Activated naive CD8-positive, alpha-beta T cell treated with anti-CD3 and anti-CD28 coated beads, Interleukin-2, amount 50 U/mL, for 24 hours (primary cell): ENCODE measurements at places on chromosomes 5 and 9.

DNA sequence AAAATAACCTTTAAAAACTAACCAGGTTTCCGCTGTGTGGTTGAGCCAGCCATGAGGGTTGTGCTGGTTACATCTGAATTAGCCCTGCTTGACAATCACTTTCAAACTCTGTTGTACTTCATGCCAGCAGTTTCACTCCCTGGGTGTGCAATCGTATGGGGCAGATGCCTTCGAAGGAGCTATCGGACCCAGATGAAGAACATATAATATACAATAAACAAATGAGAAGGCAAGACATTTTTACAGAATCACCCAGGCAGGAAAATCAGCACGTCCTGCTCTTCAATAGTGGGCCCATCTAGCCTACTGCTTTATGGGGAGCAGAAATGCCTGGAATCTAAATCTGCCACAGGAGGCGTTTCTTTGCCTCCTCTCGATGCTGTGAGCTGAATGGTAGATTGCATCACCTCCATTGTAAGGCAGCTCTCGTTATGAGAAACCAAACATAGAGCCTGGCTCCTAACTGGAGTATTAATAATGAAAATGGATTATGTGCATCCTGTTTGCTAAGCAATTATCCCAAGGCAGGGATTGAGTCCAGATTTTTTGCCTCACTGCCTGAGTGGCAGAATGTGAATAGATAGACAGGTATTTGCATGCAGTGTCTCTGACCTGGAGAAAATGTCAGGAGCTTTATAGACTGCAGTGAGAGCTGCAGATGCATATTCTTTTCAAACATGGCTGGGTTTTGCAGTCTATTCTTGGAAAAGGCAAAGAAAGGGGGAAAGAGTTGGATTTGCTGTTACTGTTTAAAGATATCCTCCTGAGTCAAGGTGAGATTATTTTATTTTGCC lies 143.3 kb upstream of the SMARCA2 start:
- no peak for DNase-seq

GRCh38 chr9:119951591-119951990 lies 582.4 kb upstream of the BRINP1 start:
- no peak for DNase-seq

GRCh38 chr5:42759456-42759855 lies 2.8 kb downstream of the CCDC152 start:
- no peak for DNase-seq

- no peak for DNase-seq
Observed at GRCh38 chr9:105342147-105342505, 97.7 kb downstream of the SLC44A1 start.

GRCh38 chr9:134396825-134397224 lies 70.6 kb downstream of the RXRA start:
- peak; percentile 66 for DNase-seq

- DNase-seq: no peak
Observed at GRCh38 chr9:134655586-134656333, 14.2 kb downstream of the COL5A1 start.

- no peak for DNase-seq
Observed at GRCh38 chr5:167968837-167969236, 322.6 kb upstream of the WWC1 start.

- DNase-seq: no peak
Observed at GRCh38 chr5:172687940-172688339, 46.9 kb downstream of the NEURL1B start.

DNA sequence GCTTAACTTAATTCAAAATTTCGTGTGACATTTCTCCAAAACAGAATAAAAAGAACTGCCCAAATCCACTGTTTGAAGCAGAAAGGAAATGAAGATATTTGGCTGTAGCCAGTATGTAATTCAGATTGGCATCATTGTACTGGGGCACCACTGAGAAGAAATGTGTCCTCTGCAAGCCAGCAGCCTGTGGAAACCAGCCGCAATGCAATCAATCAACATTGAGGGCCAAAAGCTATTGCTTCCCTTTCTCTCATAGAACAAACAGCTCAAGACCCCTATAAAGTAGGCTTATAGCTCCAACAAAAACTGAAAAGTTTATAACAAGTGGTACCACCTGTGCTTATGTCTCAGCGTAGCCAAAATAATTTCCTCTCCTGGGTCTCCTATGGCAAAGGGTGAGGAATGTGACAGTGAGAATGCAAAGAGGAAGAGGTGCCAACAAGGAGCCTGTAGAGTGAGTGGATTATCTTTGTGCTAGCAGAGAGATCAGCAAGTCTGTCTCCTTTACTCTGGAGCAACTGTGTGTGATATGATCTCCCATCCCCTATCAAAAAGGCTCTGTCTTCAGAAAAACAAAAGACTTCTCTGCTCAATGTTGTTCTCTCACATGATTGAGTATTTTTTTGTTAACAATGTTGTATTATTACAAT lies 1072.3 kb upstream of the DMAC1 start:
- DNase-seq: no peak

GRCh38 chr5:16929347-16929746 lies 6.7 kb downstream of the MYO10 start:
- DNase-seq: no peak

DNA sequence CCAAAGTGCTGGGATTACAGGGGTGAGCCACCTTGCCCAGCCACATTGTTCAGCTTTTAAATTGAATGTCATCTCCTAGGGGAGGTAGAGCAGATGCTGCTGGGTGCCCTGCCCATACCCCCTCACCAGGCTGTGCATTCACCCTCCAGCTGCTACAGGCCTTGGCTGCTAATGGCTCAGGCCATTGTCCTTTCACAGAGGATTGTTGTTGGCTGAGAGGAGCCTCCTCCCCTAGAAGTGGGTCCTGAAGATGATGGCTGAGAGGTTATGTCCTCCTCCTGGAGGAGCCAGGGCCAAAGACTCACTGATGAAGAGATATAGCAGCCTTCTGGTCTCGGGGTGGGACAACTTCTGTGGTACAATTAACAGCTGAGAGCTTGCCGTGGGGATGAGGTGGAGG lies 74.6 kb downstream of the PHAX start:
- no peak for DNase-seq

DNA sequence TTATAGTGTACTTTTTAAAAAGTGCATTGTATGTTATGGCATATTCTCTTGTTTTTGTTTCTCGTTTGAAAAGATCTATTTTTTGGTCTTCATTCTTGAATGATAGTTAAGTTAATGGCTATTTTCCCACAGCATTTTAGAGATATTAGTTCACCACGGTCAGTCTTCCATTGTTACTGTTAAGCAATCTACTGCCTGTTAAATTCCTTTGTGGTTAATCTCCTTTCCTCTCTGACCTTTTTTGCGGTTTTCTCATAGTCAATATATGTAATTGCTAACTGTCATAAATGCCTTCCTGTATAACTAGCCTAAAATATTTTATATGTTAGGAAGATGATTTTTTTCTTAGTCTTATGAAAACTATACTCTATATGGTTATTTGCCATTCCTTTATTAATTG lies 250.8 kb upstream of the FBXL7 start:
- no peak for DNase-seq

GRCh38 chr5:126988021-126988569 lies 42.3 kb downstream of the MARCHF3 start:
- peak; percentile 20 for DNase-seq

GRCh38 chr5:35683466-35683865 lies 65.8 kb downstream of the SPEF2 start:
- DNase-seq: no peak

DNA sequence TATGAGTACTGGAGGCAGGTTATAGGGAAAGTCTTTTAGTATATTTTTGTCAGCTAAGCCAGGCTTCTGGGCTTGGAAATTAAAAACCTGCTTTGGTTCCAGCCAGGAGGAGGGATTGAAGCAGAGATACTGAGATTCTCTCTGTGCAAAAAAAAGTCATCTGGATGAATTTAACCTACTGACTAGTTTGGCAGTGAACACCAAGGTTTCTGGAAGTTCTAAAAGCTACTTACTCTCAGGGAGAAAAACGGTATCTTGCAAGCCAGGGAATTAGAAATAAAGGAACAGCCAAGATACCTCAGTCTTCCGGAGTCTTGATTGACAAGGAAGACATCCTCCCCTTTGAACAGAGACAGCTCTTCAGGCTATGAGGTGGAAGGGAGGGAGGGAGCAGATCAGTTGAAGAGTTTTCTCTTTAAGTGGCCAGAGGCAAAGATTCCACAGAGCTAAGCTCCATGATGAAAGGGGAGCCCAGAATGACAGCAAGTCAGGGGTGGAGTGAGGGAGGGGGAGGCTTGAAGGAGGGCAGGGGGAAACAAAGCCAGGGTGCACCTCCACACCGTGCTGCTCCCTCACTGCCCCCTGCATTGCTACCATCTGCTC lies 8.3 kb upstream of the ZBTB34 start:
- no peak for DNase-seq

DNA sequence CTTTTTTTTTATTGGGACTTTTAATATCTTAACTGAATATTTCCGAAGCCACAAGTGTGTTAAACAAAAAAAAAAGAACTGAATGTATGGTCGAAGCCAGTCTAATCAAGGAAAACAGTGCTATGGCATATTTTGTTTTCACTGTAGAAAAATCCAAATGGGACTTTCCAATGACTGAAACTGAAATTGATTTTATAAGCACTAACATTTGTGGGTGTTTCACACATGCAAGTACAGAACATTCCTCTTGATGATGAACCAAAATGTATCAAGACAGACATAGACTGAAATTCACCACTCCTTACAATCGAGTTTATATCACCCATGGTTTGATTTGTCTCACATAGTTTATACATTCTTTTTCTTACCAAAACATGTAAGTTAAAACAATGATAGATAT lies 1026.8 kb downstream of the CDH18 start:
- no peak for DNase-seq

DNA sequence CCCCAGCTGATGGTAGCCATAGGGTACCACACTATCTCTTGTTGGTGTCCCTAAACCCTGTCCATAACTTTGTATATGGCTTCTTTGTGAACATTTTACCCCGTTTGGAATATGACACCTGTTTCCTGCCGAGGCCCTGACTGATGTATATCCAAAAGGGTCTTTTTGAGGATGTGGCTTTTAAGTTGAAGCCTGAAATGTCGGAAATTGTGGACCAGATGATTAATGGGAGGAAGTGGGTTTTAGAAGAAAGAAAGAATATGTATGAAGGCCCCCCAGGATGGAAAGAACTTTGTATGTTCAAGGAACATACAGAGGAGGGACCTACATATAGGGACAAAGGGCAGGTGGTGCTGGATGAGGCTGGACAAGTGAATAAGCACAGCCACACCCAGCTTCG lies 16.7 kb upstream of the TNFSF8 start:
- DNase-seq: no peak

- DNase-seq: no peak
Observed at GRCh38 chr5:58294598-58295305, 165.1 kb downstream of the PLK2 start.

DNA sequence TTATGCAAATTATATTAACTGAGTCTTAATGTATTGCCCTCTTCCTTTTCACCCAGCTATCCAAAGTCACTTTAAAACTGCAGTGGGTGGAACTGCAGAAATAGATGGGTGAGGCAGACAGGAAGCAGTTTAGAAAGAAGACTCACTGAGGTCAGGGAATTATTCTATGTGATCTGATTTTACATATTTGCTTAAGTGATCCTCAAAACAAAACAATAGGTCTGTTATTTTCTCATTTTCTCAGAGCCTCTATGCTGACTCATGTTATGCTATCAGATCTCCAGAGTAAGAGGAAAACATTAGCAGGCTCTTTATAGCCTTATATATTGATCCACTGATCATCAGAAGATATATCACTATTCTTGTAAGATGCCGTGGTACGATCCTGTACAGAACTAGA lies 63.5 kb downstream of the MRPS27 start:
- DNase-seq: no peak

DNA sequence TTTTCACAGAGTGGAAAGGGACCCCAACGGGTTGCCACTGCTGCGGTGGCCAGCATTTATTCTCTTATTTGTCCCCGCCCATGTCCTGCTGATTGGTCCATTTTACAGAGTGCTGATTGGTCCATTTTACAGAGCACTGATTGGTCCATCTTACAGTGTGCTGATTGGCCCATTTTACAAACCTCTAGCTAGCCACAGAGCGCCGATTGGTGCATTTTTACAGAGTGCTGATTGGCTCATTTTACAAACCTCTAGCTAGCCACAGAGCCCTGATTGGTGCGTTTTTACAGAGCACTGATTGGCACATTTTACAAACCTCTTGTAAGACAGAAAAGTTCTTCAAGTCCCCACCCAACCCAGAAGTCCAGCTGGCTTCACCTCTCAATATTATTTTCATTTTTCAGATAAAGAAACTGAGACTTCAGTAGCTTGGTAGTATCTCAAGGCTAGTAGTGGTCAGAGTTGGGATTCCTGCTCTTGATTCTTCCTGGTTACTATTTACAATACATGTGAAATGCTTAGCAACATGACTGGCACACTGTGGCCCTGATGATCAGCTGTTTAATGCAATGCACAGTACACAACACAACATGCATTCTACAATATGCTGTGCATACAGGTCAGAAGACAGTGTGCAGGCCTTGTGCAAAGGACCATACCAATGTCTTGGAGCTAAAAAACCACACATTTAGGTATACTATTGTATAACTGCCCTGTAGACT lies 63.6 kb upstream of the BOD1 start:
- no peak for DNase-seq

DNA sequence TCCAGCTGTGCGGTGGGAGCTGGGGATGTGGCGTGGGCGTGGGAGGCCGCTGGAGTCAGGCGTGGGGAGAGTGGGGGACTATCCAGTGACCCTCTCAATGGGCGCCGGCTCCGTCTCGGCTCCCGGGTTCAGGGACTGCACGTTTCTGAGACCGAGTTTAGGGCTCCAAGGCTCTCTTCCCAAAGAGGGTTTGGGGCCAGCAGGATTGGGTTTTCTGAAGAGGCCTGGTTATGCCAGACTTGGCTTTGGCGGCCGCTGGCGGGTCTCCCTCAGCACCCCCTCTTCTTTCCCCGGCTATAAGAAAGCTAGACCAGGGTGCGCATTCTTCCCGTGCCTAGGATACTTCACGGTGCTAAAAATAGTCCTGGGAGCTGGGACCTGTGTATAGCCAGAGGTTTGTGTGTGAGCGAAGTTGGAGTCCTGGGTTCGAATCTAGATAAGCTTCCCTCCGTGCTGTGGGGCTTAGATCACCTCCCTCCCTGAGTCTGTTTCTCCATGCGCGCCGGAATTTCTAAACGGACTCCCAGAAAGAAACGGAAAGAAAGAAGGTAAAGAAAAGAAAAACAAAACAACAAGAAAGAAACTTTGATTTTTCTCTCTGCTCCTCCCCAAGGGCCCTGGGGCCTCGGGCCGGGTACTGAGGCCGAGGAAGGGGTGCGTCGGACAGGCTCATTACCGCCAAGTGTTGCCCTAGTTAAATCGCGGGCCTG lies 5.0 kb downstream of the HAND1 start:
- DNase-seq: no peak

GRCh38 chr9:81052846-81053245 lies 636.5 kb downstream of the TLE1 start:
- DNase-seq: no peak

- DNase-seq: no peak
Observed at GRCh38 chr9:99166149-99166548, 55.6 kb downstream of the ALG2 start.

- DNase-seq: no peak
Observed at GRCh38 chr9:34334337-34334824, 5.0 kb downstream of the NUDT2 start.

- no peak for DNase-seq
Observed at GRCh38 chr5:72237879-72238278, 82.2 kb downstream of the MRPS27 start.
